ENCODE measurements at places on chromosomes 16 and 17.

DNA sequence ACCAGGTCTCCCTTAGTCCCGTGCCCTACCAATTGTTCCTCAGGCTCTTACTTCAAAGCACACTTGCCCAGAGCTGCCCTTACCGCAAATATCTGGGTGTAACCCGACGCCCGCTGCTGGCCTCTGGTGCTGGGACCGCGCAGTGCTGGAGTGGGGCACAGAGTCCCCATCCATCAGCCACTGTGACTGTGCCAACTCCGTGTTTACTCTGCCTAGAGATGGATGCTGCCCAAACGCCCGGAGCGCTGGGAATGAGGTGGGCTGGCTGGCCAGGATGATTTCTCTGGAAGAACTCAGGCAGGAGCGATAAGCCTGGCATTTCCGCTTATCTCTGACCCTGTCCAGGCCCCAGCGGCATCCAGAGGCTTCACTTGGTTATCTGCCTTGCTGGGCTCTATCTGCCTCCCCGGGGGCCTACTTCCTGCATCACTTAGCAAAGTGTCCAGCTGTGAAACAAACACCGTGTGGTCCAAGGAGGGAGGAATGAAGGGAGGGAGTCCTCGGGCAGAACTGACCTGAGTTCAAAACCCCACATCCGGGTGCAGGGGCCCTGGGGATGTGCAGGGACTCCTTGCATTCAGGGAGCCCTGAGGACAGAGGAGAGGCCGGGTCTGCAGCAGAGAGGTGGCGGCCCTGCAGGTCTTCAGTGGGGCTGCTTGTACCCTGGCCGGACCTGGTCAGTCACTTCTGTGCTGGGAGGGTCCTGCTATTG is 9.4 kb upstream of the MYLK3 start:
- no peak for DNase-seq

GRCh38 chr17:4074831-4075495 is 67.9 kb downstream of the ZZEF1 start:
- no peak for DNase-seq

DNA sequence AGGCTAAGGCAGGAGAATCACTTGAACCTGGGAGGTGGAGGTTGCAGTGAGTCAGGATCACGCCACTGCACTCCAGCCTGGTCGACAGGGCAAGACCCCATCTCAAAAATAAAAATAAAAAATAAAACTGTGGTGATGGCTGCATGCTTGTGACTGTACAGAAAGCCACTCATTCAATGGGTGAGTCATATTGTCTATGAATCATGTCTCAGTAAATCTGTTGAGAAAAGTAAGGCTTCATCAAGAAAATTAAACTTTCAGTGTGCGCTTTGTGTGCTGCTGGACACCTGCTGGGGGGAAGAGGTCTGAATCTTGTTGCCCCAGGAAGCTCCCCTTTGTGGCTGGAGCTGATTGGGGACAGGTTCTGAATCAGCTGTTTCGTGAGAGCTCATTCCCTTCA is 11.3 kb downstream of the NUBP1 start:
- no peak for DNase-seq

DNA sequence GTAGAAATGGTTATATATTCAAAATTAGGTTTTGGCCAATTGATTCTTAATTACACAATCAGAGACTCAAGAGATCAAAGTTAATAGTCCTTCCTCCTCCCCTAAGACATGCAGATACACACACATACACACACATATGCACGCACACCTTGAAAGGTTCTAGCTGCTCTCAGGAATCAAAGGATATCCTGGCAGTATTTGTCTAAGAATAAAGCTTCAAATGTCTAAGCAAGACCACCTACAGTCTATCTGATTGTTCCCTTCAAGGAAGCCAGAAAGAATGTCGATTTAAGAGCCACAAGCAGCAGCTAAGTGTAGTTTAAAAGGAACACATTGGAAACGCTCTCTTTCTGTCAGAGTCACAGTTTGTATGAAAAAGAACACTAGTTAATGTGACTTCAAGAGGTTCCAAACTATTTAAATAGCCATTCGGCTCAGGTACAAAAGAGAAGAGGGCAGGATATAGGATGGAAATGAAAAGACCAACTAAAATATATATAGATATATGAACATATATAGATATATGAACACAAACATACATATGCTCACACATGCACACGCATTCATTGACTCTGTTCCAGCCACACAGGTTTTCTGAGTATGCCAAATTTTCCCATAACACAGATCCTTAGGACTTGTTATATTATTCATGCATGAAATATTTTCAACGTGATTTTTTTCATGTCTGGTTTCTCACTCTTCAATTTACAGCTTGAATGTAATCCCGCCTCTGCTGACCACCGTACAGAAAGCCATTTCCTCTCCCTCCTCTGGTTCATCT is 79.0 kb downstream of the CDH8 start:
- DNase-seq = no peak

GRCh38 chr17:79220713-79221291 is 146.2 kb downstream of the ENGASE start:
- DNase-seq = no peak

DNA sequence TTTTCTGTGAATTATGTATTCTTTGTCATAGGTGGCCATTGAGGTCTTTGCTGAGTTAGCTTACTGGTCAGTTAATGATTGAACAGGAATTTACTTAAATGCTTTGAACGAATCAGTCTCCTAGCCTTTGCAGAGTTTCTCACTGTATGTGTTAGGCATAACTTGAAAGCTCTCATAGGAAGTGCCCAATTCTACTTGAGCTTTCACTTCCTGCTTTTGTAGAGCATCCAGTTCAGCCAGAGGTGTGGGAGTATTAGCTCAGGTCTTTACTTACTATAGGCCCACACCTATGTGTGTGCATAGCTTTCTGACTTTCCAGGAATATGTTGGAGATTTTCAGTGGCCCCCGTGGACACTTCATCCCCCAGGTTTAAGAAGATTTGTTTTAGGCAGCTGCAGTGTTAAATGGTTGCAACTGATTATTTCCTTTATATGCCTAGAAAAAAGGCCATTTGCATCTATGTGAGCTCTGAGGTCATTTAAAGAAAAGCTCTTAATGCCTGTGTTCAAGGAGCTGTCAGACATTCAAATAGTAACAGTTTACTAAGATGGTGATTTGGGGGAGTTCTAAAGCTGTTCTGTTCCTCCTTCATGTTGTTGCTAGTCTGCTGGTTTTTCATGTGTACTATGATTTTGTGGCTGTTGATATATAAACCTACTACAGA is 62.3 kb downstream of the PHKB start:
- no peak for DNase-seq

DNA sequence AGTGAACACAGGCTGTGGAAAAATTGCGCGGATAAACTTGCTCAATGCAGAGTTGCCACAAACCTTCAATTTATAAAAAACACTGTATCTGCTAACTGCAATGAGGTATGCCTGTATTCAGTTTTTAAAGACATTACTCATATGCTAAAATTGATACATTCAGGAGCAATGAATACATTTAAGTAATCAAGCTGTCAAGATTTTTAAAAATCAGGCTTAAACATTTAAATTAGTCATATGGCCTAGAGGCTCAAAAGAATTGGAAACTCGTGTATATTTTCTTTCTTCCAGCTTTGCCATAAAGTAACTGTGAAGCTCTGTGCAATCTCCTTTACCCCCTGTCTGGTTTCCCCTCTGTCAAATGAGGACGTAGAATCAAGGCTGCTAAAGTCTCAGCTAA is 4.1 kb downstream of the SYNRG start:
- no peak for DNase-seq

DNA sequence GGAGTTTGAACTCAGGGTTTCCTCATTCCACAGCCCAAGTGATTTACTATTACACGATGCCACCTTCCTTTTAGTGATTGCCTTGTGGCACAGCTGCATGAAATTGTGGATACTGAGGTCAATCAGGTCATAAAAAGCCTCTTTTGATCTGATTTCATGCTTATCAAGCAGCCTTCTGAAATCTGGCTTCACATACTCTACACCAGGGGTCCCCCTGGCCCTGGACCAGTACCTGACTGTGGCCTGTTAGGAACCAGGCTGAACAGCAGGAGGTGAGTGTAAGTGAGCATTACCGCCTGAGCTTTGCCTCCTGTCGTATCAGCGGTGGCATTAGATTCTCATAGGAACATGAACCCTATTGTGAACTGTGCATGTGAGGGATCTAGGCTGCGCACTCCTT is 13.8 kb downstream of the SLFN5 start:
- DNase-seq = no peak

GRCh38 chr16:75279305-75279704 is 27.9 kb upstream of the BCAR1 start:
- DNase-seq = no peak

GRCh38 chr16:4532238-4532637 is 6.3 kb downstream of the CDIP1 start:
- no peak for DNase-seq

DNA sequence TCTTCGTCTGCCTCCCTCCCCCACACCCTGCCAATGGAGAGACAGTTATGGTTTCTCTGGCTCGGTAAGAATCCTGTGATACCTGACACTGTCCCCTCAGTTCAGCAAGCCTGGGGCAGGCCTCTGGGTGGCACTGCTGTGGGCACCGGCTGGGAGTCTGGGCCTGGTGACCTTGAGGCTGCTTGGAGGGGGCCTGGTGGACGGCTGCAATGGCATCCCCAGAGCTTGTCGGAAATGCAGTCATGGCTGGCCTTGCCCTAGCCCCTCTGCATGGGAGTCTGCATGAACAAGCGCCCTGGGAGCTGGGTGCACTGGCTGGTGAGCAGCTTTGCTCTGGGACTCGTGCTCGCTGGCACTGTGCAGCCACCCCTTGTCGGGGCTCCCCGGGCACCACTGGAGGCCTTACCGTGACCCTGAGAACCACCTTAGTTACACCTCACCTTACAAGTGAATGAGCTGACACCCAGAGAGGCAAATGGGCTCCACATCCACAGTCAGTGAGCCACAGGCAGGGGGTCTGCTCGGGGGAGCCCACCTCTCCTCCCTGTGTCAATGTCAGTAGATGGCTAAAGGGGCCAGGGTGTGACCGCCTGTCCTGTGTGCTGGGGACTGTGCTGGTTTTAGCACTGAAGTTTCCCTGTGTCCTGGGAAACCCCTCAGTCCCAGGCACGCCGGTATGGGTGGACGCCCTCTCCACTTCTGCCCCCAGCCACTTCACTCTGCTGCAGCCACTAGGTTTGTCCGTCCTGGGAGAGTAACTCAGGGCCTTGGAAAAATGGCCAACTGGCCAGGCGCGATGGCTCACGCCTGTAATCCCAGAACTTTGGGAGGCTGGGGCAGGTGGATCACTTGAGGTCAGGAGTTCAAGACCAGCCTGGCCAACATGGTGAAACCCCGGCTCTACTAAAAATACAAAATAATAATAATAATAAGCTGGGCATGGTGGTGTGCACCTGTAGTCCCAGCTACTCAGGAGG is 1.4 kb downstream of the LGALS3BP start:
- no peak for DNase-seq

DNA sequence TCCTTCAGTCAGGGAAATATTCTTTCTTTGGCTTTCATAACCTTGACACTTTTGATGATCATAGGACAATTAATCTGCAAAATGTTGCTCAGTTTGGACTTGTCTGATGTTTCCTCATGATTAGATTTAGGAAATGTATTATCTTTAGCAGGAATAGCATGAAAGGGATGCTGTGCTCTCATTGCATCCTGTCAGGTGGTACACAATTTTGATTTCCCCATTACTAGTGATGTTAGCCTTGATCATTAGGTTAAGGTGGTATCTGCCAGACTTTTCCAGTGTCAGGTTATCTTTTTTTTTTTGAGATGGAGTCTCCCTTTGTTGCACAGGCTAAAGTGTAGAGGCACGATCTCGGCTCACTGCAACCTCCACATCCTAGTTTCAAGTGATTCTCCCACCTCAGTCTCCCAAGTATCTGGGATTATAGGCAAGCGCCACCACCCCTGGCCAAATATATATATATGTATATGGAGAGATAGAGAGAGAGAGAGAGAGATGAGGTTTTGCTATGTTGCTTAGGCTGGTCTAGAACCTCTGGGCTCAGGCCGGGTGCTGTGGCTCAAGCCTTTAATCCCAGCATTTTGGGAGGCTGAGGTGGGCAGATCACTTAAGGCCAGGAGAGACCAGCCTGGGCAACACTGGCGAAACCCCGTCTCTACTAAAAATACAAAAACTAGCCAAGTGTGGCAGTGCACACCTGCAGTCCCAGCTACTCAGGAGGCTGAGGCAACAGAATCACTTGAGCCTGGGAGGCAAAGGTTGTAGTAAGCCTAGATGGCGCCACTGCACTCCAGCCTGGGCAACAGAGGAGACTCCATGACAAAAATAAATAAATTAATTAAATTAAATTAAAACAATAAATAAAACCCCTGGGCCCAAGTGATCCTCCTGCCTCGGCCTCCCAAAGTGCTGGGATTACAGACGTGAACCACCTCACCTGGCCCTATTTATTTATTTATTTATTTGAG is 15.8 kb upstream of the CAVIN1 start:
- peak; percentile 60 for DNase-seq

- no peak for DNase-seq
Measured at GRCh38 chr16:4410335-4411075, 5.9 kb downstream of the CORO7 start.
